ENCODE measurements at places on chromosomes 4 and X.

DNA sequence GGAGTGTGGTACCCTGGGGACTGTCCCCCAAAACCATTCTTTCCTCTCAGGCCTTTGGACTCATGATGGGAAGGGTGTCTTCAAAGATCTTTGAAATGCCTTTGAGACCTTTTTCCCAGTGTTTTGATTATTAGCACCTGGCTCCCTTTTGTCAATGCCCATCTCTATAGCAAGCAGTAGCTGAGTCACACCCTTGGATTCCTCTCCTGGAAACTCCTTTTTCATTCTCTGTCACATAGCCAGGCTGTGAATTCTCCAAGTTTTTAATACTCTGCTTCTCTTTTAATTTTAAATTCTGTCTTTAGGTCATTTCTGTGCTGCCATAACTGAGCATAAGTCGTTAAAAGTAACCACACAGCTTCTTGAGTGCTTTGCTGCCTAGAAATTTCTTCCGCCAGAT is 29.7 kb downstream of the IL21 start:
- DNase-seq: no peak

- no peak for DNase-seq
These were observed 1099.5 kb upstream of the INTU start for GRCh38 chr4:126533146-126533805.

GRCh38 chrX:43333543-43333942 is 322.6 kb upstream of the MAOA start:
- no peak for DNase-seq

- DNase-seq: no peak
These were observed 221.8 kb downstream of the KIT start for GRCh38 chr4:54879576-54879975.

DNA sequence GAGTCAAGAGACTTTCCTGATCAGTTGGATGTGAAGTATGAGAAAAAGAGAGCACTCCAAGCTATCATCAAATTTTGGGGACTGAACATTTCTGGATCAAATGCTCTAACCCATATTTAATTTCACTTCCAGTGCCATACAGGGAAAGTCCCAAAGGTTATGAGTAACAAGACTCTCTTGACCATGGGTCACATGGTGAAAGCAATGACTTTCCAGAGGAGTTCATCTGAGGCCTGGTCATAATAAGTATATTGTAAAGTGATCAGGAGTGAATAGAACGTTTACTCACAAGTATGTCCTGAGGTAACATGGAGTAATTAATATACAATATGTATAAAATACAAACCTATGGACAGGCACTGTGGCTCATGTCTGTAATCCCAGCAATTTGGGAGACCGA is 40.7 kb upstream of the ARMCX5 start:
- no peak for DNase-seq

DNA sequence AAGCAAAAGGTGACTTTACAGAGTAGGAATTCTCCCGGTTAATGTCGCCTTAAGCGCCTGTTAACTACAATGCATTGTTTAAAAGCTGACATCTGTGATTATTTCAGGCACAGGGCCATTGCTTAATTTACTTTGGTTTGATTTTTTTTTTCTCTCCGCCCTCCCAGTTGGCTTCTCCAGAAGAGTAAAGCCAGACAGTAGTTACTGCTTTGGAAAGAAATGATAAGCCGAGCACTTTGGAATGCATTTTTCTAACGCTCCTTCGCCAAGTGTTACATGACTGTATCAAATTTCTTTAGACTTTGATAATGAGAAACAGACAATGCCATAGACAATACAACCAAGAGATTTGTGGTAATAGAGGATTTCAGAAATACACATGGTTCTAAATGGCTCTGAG is 383.0 kb upstream of the TENM3 start:
- no peak for DNase-seq

DNA sequence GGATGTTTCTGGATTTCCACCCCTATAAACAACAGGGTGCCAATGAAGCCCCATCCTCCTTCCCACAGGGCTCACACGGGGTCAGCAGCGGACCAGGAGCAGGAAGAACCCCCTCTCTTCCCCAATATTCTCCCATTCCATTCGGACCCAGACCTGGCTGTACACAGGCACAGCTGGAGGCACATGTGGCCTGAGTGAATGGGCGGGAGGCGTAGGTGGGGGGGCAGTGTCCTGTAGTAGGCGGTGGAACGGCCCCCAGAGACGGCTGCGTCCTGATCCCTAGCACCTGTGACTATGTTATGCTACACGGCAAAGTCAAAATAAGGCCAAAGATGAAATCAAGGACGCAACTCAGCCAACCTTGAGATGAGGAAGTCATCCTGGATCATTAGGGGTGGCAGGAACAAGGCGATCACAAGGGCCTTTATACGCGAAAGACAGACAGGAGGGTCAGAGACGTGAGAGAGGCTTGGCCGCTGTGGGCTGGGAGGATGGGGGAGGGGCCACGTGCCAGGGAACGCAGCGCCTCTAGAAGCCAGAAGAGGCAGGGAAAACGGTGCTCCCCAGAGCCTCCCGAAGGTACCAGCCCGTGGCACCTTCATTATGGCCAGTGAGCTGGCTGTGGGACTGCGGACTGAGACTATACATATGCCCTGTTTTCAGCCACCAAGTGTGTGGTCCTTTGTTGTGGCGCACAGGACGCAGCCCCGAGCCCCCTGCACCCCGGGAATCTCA is 75.6 kb downstream of the WFS1 start:
- no peak for DNase-seq

DNA sequence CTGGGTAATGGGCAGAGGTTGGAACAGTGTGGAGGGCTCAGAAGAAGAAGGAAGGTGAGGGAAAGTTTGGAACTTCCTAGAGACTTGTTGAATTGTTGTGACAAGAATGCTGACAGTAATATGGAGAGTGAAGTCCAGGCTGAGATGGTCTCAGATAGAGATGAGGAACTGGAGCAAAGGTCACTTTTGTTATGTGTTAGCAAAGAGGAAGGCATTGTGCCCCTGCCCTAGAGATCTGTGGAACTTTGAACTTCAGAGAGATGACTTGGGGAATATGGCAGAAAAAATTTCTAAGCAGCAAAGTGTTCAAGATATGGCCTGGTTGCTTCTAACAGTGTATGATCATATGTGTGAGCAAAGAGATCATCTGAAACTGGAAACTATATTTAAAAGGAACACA is 37.9 kb upstream of the MSX1 start:
- no peak for DNase-seq

DNA sequence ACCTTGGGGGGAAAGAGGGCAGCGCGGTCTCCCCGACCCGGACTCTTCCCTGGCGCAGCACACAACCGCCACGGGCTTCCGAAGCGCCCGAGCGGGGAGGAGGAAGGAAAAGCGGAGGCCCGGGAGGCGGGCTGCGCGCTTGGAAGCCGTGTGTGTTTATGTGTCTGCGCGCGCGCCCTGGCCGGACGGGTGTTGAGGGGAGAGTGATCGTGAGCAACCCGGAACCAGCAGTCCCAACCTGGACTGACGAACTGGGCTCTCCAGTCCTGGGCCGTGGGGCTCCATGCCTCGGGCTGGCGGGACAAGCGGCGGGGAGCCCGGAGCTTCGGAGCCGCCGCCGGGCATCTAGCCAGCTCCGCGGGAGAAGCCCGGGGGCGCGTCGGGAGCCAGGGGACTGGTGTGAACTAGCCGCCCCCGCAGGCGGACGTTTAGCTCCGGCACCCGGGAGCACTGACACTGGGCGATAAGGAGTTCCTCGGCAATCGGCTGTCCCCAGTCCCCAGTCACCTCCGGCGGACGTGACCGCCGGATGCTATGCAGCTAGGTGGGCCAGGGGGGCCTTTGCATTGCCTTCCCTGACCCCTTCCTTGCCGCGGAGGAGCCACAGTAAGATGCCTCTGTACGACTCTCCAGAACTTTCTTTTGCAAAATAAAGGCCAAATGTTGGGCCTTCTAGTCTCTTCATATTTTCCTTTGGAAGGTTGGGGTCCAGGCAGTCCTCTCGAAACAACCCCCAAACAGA is 74.8 kb upstream of the BCOR start:
- peak; percentile 31 for DNase-seq

GRCh38 chr4:175280153-175280552 is 362.0 kb downstream of the ADAM29 start:
- DNase-seq: no peak

Data from NCI-H2029 (cell line).